Brain (organoid and tissue), 16 donors: ENCODE measurements at places on chromosomes 6 and 20.

- peak; percentile 28 for DNase-seq
Measured at GRCh38 chr20:21510414-21511384, 3.2 kb downstream of the NKX2-2 start.

- DNase-seq: no peak
Measured at GRCh38 chr6:11974089-11974488, 38.0 kb upstream of the HIVEP1 start.

DNA sequence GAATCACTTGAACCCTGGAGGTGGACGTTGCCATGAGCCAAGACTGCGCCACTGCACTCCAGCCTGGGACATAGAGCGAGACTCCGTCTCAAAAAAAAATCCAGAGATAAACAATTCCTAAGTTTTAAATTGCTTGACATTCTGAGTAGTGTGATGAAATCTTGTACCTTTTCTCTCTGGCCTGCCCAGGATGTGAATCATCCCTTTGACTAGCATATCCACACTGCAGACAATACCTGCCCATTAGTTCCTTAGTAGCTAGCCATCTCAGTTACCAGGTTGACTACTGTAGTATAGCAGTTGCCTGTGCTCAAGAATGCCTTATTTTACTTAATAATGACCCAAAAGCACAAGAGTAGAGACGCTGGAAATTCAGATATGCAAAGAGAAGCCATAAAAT lies 2.8 kb downstream of the ZFP57 start:
- no peak for DNase-seq

GRCh38 chr6:41648070-41648585 lies 9.9 kb downstream of the MDFI start:
- no peak for DNase-seq

GRCh38 chr6:42158011-42158410 lies 15.2 kb upstream of the GUCA1A start:
- no peak for DNase-seq

- no peak for DNase-seq
Measured at GRCh38 chr6:12001706-12002435, 10.2 kb upstream of the HIVEP1 start.

DNA sequence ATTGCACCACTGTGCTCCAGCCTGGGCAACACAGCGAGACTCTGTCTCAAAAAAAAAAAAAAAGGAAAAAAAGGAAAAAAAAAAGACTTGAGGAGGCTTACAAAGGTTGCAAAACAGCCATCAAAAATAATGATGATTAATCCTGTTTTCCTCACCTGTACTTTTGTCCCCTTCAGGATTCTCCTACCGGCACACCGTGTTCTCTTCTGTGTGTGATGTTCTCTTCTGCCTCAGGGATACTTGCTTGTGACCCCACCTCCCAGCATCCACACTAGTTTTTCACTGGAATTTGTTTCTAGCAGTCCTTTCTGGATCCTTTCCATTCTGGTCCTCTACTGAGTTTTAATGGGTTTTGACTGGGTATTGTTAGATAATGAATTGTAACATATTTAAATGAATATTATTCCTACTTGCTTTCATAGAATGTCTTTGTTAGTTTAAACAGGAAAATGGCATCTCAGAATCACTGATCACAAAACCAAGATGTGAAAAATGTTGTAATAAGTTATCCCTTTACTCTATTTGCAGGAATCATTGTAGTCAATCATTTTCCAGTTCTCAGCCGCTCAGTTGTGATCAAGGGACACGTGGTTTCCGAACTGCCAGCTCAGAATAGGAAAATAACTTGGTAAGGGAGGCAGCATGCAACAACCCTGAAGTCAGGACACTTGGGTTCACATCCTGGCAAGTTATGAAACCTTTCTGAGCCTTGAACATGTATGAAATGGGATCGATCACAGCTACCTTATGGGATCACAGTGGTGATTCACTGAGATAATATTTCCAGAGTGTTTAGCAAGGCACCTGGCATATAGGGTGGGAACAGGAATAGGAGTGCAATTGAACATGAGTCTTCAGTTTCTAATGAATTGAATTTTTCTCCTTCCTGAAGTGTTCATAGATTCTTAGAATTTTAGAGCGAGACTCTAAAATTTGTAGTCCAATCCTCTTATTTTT lies 8.5 kb downstream of the C6orf89 start:
- no peak for DNase-seq

DNA sequence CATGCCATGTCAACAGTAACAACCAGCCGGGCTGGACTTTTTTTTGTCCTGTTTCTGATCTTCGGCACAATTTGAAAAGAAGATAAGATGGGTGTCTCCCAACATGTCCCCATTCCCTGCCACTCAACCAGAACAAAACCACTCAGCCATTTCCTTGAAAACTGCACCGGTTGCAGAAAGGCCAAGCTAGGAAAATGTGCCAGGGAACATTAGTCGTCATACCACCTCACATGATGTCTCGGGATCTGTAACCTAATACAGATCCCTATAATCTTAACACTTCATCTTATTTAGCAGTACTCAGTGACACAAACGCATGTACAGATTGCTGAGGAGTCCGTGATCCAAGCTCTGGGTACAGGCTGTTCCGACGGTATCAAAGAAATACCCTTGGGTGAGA lies 46.5 kb downstream of the ALDH8A1 start:
- DNase-seq: no peak

DNA sequence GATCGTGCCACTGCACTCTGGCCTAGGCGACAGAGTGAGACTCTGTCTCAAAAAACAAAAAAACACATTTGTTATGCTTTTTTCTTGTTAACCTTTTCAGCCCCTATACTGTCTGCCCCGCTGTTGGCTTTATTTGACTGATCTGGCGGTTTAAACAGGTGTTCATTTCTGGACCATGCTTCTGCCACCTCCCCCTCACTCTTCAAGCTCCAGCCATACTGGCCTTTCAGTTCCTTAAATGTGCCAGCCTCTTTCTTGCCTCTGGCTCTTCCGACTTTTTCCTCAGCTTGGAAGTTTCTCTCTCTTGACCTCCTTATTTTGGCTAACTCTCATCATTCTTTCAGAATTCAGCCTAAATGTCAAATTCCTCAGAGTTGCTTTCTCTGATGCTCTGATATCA lies 35.2 kb upstream of the TXLNB start:
- no peak for DNase-seq

DNA sequence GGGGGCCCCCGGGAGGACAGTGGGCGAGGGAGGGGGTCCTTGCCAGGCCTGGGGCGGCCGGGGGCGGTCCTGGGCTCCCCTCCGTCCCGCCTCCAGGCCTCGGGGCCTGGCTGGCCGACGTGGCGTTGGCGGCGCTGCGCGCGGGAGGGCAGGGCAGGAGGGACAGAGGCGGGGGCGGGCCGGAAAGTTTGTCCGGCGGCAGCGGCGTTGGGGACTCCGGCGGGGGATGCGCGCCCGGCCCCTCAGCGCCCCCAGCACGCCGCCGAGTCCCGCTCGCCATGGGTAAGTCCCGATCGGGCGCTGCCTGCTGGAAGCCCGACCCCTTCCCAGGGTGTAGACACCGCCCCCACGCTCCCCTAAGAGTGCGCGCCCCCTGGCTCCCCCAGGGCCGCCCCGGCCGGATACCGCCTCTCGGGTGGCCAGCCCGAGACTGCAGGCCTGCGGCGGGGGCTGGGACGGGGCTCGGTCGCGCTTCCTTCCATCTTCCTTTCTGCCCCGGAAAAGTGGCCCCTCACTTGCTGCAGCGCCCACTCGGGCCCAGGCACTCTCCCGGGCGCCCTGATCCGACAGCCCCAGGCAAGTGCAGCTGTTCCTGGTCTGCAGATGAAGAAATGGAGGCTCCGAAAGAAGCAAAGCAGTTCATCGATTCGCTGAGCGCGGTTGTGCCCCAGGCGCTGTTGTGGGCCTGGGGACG lies at the start of gene SLC2A10:
Gene SLC2A10, plus strand, starts transcription at position 191 of the 694 bp plus-strand sequence. Its CDS starts 88 bp downstream, at position 279.
- DNase-seq: peak; percentile 57

DNA sequence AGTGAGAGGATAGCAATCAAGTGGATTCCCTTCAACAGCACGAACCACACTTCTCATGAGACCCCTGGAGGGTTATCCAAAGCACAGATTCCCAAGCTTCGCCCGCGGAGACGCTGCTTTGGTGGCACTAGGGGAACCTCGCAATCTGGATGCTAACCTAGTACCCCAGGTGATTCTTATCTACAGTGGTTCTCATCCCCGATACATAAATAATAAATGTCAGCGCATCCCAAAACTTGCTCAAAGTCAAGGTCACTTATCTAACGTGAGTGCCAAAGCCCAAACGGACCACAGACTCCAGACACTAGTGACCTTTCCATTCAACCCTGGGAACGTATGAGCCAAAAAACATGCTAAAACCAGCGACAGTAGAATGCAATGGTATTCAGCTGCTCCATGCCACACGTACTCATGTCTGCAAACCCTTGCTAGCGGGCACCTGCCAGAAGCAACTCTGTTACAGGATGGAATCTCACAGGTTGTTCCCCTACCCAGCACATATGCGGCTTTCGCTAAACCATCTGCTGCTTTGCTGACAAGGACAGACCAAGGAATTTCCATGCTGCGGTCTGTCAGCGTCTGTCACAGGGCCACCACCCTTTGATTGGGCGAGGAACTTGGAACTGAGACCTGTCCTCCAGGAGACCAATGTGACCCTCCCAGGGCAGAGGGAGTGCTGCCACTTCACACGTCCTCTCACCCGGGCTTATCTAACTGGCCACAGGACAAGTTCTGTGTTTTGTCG lies 16.8 kb downstream of the MYLK4 start:
- no peak for DNase-seq

DNA sequence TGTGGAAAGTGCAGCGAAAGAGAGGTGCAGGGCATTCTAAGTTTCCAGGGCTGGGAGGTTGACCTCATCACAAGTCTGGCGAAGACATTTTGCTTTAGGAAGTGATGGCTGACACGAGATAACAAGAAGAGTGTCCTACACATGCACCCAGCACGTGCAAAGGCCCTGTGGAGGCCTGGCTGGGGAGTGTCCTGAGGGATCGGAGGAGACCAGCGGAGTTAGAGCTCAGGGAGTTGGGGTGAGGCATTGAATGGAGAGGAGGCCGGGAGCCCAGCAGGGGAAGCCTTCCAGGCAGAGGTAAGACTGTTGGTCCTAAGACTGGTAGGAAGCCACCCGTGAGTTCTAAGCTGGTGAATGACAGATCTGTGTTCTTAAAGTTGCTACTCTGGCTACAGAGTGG lies 58.4 kb downstream of the PPP1R14C start:
- DNase-seq: no peak

GRCh38 chr20:19706463-19706862 lies 51.6 kb upstream of the RIN2 start:
- no peak for DNase-seq

- peak; percentile 65 for DNase-seq
Measured at GRCh38 chr6:146219101-146219500, 190.2 kb downstream of the GRM1 start.

- DNase-seq: no peak
Measured at GRCh38 chr20:57265336-57265996, 975 bp downstream of the BMP7 start.

DNA sequence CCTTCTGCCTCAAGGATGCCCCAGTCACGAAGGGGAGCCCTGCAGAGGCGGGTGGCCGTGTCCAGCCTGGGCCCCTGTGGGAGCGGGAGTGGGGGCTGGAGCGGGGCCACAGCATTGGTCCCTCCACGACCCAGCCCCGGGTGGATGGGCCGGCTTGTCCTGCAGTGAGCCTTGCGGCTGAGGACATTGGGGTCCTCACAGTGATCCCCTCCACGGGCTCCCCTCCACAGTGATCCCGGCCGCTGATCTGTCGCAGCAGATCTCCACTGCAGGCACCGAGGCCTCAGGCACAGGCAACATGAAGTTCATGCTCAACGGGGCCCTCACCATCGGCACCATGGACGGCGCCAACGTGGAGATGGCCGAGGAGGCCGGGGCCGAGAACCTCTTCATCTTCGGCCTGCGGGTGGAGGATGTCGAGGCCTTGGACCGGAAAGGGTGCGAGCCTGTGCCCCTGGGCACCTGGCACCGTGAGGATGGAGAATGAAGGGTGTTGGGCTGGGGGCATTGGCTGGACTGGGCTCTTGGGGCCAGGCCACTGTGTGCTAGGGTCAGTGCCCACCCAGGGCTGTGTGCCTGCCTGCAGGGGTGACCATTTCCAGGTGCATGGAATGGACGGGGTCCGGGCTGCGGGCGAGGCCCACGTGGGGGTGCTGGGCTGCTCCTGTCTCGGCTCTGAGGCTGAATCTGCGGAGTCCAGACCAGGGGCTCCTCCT lies 44.4 kb downstream of the PYGB start:
- DNase-seq: no peak

GRCh38 chr20:46275091-46275490 lies 33.2 kb downstream of the CDH22 start:
- no peak for DNase-seq

- DNase-seq: no peak
Measured at GRCh38 chr6:163648868-163649267, 234.3 kb downstream of the QKI start.

- no peak for DNase-seq
Measured at GRCh38 chr6:42449917-42450476, 1.7 kb downstream of the TRERF1 start.

DNA sequence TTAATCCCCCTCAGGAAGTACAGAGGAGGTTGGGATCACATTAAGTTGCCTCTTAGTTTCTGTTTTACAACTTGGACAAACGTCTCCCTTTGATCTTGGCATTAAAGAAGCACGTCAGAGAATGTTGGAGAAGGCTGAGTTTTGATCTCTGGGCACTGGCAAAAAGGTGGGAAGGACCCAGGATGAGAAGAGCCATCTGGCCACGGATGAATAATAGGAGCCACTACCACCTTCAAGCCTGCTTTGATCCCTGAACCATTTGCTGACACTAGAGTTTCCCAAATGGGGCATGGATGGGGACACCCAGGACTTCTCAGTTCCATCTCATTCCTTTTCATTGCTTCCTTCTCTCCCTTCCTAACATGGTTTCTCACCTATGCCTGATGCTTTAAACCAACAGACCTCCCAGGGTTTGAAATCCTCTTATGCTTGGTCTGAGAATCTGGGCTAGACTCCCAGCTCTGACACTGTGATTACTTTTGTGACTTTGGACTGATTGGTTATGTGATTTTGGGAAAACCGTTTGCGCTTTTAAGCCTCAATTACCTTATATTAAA lies 5.8 kb downstream of the TM9SF4 start:
- DNase-seq: no peak

- no peak for DNase-seq
Measured at GRCh38 chr6:103516336-103516735, 1343.4 kb downstream of the HACE1 start.

GRCh38 chr20:17790296-17790695 lies 90.5 kb downstream of the BANF2 start:
- no peak for DNase-seq

GRCh38 chr6:99016355-99016754 lies 68.6 kb upstream of the FBXL4 start:
- no peak for DNase-seq

GRCh38 chr6:155528982-155529453 lies 73.4 kb upstream of the NOX3 start:
- DNase-seq: no peak
